Activated gamma-delta T cell treated with anti-CD3 and anti-CD28 coated beads, Interleukin-2, amount 50 U/mL, for 16 hours (primary cell): ENCODE measurements at places on chromosomes 3 and 15.
A peak's percentile ranks its signal among the peaks of the same experiment; 100 is the strongest.

- DNase-seq: peak; percentile 27
Measured at GRCh38 chr3:69326855-69327300, 59.0 kb downstream of the FRMD4B start.

DNA sequence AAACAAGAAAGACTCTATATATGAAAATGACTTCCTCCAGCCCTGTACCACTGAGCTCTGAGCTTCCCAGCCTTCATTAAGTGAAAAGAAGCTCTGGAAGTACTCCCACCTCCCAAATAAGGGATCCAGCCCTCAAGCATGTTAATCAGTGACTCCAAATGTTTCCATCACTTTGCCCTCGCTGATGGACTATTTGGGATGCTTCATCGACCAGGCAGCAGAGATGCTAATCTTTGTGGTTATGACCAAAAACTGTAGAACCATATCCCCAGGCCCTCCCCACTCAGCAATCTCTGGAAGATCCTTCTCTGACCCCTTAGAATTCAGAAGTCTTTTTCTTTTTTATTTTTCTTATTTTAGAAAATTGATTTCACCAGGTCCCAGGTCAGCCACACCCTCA, 2.3 kb upstream of the CTDSPL start:
- no peak for DNase-seq

DNA sequence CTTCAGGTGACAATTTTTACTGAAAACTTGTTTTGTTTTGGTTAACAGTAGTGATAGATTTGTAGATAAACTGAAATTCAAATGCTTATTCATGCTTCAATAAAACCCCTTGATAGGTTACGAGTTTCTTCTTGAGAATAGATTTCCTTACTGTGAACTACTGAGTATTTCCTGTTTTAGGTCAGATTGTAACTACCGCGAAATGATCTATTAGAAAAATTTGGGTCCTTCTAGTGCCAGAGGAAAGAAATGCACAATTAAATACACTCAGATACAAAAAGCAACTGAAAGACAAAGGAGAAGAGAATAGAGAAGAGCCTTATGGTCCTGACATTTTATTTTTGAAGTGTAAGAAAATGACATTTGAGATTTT, 251.7 kb upstream of the TBL1XR1 start:
- no peak for DNase-seq

DNA sequence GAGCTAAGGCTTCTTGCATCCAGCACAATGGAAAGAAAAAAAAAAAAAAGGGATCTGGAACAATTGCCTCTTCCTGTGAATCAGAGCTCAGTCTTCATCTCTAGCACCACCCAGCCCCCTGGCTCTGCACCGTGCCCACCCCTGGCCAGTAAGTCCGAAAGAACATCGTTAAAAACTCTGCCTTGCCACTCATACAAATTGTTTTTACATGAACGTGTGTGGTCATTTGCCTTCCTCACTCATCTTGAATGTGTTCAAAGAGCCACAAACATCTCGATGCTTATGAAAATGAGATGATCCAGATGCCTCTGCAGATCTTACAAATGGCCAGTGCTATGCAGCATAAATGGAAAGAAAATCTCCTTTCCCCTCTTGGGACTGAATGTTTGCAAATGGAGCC, 400.0 kb upstream of the PPP2R3A start:
- DNase-seq: no peak

GRCh38 chr15:88605189-88606069, 15.7 kb upstream of the AEN start:
- DNase-seq: no peak

GRCh38 chr3:185939721-185940120, 1.9 kb upstream of the TRA2B start:
- no peak for DNase-seq

DNA sequence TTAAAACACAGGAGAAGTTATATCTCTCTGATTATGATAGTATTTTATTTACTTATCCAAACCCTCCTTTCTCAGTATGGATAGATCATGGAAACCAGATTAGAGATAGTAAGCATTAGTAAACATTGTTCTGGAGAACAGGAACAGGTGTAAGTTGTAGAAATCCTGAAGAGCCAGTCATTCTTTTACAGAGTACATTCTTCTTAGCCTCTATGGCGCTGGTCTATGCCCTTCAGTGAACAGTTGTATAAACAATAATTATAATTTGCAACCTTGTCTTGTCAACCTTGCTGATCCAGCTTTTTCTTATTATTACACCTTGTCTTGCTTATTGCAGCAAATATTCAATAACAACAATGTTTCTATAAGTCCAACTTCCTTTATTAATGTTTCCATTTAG, 47.4 kb downstream of the SLC15A2 start:
- DNase-seq: no peak

GRCh38 chr15:50219820-50220219, 37.8 kb downstream of the SLC27A2 start:
- no peak for DNase-seq

DNA sequence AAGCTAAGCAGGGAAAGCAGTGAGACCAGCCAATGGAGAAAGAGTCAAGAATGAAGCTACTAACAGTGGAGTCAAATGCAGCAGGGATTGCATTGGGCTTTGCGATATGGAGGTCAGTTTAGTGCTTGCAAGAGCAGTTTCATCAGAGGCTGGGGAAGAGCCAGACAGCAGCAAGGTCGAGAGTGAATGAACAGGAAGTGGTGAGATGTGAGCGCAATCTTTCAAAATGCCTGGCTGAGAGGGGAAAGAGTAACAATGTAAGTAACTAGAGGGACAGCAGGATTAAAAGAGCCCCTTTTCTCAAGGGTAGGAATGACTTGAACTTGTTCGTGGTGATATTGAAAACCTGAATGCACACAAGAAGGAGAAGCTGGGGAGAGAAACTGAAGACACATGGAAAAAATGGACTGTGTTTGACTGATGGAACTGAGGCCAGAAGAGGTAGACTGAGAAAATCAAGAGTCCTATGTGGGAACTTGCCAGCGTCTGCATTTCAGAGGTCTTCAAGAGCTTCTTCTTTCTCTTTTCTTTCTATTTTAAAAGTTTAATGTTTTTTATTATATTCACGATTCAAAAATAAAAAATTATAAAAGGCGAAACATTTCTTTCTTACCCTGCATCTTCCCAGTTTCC, 30.6 kb upstream of the GPR160 start:
- DNase-seq: no peak

- DNase-seq: no peak
Measured at GRCh38 chr15:46709460-46710083, 1007.7 kb upstream of the SEMA6D start.

- no peak for DNase-seq
Measured at GRCh38 chr15:66715181-66715624, 13.2 kb downstream of the SMAD6 start.

- peak; percentile 19 for DNase-seq
Measured at GRCh38 chr3:129439226-129439816, 427 bp downstream of the MBD4 start.

GRCh38 chr3:119013951-119014350, 20.7 kb downstream of the IGSF11 start:
- DNase-seq: no peak

DNA sequence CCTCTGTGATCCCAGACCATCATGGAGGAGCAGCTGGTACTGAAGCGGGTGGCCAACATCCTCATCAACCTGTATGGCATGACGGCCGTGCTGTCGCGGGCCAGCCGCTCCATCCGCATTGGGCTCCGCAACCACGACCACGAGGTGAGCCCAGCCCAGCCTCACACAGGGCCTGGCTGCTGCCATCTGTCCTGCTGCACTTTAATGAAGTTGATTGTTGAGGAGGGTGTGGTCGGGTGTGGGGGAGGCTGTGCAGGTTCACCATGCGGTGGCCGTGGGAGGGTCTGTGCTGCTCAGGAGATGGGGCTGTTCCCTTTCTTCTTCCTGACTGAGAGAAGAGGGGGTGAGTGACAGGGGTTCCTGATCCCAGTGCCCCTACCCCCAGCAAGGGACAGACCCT, 30.6 kb downstream of the ACAD9 start:
- DNase-seq: no peak

DNA sequence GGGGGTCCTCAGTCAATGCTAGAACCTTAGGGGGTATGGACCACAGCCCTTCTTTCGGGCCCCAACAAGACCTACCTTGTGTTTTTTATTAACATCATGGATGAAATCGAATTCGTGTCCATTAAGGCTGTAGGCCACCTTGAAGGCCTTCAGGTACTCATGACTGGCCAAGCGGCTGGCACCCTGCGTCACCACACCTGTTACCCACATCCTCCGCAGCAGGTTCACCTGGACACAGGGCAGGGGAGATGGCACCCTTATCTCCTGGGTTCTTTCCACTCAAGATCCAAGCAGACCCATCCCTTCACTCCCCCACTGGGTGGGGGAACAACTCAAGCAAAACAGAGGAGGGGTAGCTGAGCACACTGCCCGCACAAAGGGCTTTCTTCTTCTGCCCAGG, 6.6 kb downstream of the MFGE8 start:
- DNase-seq: no peak

- no peak for DNase-seq
Measured at GRCh38 chr3:119221779-119222320, 18.8 kb downstream of the B4GALT4 start.

DNA sequence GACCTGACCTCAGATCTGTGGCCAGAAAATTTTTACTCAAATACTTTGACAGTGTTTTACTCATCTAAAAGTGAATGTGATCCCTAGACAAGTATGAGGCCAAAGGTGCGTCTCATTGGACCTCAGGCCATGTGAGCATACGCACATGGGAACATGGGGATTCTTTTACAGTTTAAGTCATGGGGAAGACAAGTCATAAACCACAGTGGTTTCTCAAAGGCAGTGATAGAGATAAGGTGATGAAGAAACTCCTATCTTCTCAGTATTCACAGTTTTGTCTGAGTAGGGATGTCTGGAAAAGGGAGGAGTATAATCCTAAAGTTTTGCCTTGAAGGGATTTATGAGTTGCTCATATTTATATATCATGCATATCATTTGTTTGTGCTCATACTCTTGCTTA, 173.8 kb downstream of the FNDC3B start:
- DNase-seq: no peak

DNA sequence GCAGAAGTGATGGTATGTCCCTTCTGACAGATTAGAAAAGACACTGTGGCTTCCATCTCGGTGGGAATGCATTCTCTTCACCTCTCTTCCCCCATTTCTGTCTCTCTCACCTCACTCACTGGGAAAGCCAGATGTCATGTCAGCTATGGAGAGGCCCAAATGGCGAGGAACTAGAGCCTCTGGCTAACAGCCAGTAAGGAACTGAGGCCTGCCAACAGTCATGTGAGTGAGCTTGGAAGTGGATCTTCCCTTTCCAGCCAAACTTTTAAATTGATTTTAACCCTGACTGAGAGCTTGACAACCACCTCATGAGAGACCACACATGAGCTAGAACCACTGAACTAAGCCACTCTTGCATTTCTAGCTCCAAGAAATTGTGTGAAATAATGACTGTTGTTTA, 35.2 kb upstream of the CDAN1 start:
- no peak for DNase-seq

DNA sequence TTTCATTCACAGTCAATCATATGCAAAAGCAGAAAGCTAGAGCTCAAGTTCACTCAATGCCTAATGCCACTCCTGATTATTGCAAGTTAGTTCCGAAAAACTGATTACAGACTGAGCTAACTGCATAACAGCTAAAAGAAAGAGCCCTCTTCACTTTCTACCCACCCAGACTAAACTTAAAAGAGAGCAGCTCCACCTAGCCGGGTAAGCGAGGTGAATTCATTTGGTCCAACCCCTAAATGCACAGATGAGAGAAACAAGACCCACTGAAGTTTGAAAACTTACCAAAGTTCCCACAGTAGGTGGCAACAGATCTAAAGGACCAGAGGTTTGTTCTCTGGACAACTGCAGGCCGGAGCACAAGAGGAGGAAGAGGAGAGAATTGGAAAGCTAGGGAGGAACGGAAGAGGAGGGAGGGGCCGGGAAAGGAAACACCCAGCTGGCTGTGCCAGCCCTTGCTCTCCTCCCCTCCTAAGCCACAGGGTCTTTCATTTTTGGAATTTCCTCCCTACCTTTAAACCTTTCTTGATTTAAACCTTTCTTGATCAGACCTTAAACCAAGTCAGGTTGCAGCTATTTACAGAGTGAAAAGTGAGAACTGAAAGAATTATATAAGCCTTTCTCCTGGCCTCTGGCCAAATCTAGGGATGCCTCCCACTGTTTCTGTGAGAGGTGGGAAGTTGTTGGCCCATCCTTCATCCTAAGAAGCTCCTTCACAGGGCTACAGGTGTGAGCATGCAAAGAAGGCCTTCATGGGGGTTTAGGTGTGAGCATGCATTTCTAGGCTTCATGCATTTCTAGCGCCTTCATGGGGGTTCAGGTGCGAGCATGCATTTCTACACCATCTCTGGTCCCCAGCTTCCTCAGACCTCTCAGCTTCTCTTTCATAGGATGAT, 114.7 kb upstream of the LMOD3 start:
- no peak for DNase-seq

- no peak for DNase-seq
Measured at GRCh38 chr3:144109944-144110343, 138.3 kb downstream of the DIPK2A start.

GRCh38 chr3:58190291-58190690, 20.5 kb downstream of the DNASE1L3 start:
- no peak for DNase-seq

DNA sequence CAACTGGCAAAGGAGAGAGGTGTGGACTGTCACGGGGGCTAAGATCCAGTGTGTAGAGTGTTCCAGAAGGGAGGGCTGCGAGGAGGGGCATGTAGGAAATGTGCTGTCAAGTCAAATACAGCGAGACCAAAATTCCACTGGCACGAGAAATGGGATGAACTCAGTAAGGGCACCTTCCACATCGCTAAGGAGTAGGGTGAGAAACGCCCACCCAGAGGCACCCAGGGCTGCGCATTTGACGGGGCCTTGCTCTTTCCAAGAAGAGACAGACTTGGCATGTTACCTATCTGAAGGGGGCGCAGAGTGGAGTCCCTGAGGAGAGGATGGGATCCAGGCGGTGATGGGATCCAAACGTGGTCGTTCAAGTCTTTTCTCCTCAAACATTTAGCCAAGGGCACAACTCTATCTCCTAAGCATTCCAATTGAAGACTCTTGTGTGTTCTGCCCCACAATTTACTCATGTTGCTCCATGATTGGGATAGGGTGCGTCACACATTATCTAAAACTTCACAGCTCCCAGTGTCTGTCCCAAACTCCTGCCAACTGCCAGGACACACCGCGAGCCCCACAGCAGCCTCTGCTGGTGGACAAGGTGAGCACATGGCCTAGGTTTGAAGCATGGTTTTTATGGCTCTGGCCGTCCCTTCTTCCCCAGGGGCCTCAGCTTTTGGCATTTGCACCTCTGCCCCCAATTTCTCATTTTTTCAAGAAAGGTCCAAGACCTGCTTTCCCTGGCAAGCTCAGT, 7.6 kb downstream of the SELENOS start:
- DNase-seq: no peak

- no peak for DNase-seq
Measured at GRCh38 chr3:72190050-72190449, 405.1 kb upstream of the PROK2 start.

- DNase-seq: peak; percentile 79
Measured at GRCh38 chr3:45938864-45939263, 4.4 kb upstream of the CXCR6 start.
